Mesenteric fat pad (tissue), 1 donor: ENCODE measurements at places on chromosomes 7 and 10. TPM values are rescaled to one million over a fixed set of nuclear protein-coding genes. Genes with fewer than 3 reads are reported as not detected.

MEOX2 gene
- 22.1 TPM for total RNA-seq

OR2A5 gene
- total RNA-seq, result not detected

PTPRN2 gene
- total RNA-seq, result 2.6 TPM

RHOBTB1 gene
- total RNA-seq, result 22.6 TPM

GIMAP8 gene
- total RNA-seq, result 22.0 TPM

ARHGAP12 gene
- total RNA-seq, result 22.0 TPM

ZNF804B gene
- not detected for total RNA-seq

PAX2 gene
- not detected for total RNA-seq

FLNC gene
- 16.2 TPM for total RNA-seq

PRKCQ gene
- total RNA-seq, result 0.35 TPM

GIMAP2 gene
- total RNA-seq, result 12.5 TPM

IL6 gene
- 385 TPM for total RNA-seq
